Stimulated activated CD8-positive, alpha-beta memory T cell treated with anti-CD3 and anti-CD28 coated beads, Interleukin-7, amount 100 ng/mL, for 1 hour (primary cell): ENCODE measurements at places on chromosomes 4 and X.
A peak's percentile ranks its signal among the peaks of the same experiment; 100 is the strongest.

GRCh38 chr4:127229855-127230608, 402.7 kb upstream of the INTU start:
- no peak for DNase-seq

GRCh38 chr4:72846280-72847111, 223.0 kb downstream of the COX18 start:
- no peak for DNase-seq

DNA sequence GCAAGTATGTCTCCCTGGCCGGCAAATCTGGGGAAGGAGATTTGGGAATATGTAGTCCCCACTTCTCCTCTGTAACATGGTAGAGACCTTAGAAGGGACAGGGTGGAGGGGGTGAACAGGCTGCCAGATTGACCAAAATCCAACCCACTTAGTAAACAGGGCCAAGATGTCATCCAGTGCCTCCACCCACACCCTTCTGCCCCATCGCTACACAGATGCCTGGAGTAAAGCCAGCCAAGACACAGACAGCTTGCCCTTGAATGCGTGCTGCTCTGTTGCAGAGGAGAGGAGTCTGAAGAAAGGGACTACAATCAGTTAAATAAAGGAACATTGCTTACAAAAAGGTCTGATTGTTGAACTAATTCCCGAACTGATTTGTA, 160.1 kb upstream of the LDB2 start:
- no peak for DNase-seq

DNA sequence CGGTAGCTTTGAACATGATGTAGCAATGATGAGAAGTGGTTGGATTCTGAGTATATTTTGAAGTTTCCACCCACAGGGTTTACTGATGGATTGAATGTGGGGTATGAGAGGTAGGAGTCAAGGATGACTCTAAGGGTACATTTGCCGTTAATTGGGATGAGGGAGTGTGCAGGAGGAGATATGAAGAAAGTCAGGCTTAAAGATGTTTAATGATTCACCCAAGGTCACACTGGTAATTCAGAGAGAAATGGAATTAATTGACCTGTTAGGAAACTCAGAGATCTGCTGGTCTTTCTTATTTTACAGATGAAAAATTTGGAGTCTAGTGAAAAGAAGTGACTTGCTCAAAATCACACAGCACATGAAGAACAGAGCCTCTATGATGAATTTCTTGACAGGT, 390.7 kb downstream of the GBA3 start:
- DNase-seq: no peak

- DNase-seq: no peak
Observed at GRCh38 chr4:57131849-57132742, 21.9 kb upstream of the IGFBP7 start.

DNA sequence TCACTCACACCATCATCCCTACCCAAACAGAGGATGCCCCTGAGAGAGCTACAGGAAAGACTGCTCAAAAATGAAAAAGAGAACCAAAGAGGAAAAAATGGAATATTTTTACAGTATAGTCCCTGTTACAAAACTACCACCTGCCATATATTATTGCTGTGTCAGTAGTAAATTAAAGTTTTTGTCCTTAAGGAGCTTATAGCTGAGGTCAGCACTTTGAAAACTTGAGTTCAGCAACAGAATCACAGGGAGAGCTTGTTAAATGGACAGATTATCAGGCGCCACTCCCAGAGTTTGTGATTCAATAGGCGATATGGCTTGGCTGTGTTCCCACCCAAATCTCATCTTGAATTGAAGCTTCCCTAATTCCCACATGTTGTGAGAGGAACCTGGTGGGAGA, 71.9 kb upstream of the FAM9A start:
- DNase-seq: no peak

DNA sequence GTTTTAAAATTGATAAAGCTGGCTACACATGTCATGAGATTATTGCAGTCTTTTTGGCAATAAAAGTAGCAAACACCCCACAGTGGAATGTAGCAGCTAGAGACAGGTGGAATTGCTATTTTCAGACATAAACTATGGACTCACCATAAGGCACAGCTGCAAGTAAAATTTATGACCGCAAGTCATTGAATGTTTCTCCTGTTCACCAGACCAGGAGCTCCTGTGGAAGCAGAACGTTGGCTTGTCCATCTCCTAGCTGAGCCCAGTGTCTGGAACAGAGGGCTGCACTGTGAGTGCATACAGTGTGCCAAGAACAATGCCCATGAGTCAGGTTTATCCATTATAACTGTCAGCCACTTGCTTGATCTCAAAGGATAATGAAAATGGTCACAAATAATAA, 538.2 kb downstream of the INPP4B start:
- DNase-seq: no peak

DNA sequence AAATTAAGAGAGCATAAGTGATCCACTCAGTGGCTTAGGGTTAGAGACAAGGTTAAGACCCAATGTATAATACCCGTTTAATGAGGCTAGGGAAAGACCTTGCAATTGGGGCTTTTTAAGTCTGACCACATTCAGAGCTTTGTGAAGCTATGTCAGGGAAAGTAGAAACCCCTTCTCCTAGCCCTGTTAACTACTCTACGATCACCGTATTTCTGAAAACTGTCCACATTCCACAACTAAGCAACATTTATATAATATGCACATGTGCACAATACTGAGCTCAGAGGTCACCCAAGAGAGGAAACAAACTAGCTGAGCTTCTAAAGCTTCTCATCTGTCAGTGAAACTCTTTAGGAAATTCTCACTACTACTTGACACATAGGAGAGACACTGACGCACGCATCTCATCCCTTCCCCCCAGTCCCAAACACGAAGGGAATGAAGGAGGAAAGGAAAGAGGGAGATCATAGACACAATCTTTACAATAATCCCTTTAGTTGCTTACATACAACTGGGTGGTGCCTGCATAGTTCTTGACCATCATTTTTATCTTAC, 56.2 kb downstream of the METTL14 start:
- no peak for DNase-seq

DNA sequence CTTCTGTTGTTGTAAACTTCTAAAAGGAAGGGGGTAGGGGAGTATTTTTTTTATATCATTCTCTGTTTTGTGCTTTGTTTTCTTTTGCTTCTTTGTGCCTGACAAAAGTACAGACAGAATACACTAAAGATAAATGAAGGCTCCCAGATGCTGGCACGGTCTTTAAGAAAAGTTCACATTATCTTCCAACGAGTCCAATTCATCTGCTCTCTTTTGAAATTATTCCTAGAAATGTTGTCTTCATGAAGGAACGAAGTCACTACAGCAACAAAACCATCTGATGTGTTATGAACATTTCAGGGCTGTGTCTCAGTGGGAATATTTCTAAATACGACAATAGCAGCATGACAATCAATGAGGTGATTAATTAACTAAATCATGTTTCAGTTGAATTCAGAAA, 813.8 kb upstream of the HTR2C start:
- no peak for DNase-seq

DNA sequence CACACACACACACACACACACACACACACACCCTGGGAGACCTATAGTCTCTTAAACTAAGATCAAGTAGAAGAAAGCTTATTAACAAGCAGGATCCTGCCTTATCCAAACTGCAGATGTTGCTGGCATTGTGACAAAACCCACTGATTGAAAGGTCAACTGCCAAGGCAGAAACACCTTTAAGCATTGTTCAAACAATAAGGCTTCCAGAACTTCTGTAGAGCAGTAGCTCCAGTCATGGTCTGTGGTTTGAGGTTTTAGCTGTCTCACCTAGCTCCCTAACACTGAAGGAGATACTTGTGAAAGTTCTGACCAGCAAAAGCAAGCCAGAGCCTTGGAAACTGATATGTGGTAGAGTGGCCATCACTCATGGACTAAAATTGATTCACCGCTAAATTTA, 59.8 kb downstream of the PTCHD1 start:
- DNase-seq: no peak

- DNase-seq: no peak
Observed at GRCh38 chrX:117982694-117983392, 133.8 kb downstream of the KLHL13 start.

DNA sequence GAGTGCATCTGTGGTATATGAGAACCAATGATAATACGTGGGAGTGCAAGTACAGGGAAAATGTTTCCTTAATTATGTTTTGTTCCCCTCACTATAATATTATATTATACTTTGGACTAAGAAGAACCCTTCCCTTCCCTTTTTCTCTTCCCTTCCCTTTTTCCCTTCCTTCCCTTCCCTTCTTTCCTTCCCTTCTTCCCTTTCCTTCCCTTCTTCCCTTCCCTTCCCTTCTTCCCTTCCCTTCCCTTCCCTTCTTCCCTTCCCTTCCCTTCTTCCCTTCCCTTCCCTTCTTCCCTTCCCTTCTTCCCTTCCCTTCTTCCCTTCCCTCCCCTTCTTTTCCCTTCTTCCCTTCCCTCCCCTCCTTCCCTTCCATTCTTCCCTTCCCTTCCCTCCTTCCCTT, 36.9 kb upstream of the VSIG4 start:
- no peak for DNase-seq

- DNase-seq: no peak
Observed at GRCh38 chr4:6268650-6269615, 717 bp upstream of the WFS1 start.

DNA sequence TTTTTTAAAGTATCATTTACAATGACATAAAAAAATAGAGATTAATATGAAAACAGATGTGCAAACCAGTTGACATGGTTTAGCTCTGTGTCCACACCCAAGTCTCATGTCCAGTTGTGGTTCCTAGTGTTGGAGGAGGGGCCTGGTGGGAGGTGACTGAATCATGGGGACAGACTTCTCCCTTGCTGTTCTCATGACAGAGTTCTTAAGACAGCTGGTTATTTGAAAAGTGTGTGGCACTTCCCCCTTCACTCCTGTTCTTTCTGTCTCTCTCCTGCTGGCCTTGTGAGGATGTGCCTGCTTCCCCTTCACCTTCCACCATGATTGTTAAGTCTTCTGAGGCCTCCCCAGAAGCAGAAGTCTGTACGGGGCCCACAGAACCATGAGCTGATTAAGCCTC, 23.8 kb downstream of the CNOT6L start:
- DNase-seq: no peak

DNA sequence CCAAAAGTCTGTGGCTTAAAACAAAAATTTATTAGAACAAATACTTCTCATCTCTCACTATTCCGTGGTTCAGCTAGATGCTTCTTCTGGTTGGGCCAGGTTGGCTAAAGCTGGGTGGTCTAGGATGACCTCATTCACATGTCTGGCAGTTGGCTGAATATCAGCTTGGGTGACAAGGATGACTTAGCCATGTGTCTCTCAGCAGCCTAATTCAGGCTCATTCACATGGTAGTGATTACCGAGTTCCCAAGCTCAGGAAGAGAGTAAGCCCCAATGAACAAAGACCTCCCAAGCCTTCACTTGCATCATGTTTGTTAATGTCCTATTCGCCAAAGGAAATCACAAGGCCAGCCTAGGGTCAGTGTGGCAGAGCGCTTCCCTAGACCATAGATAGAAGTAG, 119.4 kb downstream of the FANCB start:
- no peak for DNase-seq

- DNase-seq: no peak
Observed at GRCh38 chr4:171472230-171472629, 341.0 kb upstream of the GALNTL6 start.

DNA sequence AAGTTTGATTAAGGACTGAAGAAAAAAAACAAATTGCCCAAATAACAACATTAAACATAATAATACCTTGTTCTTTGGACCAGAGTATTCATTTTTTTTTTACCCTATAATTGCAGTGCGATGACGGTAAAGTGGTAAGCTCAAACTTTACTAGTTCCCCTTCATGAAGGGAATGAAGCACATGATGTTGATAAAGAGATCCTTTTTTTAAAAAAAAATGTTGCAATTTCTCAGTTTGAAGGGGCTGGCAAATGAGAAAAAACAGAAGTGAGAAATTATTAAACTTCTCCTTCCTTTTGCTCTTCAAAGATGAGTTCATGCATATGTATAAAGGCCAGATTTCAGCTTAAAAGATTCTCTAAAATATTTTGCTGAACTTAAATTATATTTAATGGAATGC, 231.7 kb downstream of the C4orf33 start:
- no peak for DNase-seq

- DNase-seq: no peak
Observed at GRCh38 chr4:109590905-109591304, 30.9 kb downstream of the MCUB start.

- DNase-seq: peak; percentile 57
Observed at GRCh38 chrX:153763989-153764755, at the start of gene PLXNB3. PLXNB3 (plus strand) TSS chrX:153764249; CDS start chrX:153765536, 1,287 bp downstream.

DNA sequence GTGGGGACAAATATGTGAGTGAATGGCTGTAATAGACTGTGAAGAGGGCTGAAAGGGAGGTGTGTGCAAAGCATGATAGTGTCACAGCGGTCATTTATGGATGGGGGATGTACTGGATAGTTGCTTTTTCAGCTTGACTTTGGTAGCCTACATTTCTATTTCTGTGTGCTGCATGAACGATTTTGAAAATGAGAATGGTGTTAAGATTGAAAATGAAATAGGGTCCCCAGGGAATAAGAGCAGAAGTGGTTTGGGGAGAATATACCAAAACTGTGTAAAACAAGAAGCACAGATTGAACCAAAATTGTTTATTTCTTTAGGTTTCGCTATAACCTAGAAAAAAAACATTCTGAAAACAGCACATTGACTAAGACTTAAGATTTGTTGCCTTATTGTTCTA, 58.8 kb upstream of the CLNK start:
- DNase-seq: no peak

GRCh38 chrX:105241056-105241455, 20.6 kb upstream of the TEX13A start:
- DNase-seq: no peak

DNA sequence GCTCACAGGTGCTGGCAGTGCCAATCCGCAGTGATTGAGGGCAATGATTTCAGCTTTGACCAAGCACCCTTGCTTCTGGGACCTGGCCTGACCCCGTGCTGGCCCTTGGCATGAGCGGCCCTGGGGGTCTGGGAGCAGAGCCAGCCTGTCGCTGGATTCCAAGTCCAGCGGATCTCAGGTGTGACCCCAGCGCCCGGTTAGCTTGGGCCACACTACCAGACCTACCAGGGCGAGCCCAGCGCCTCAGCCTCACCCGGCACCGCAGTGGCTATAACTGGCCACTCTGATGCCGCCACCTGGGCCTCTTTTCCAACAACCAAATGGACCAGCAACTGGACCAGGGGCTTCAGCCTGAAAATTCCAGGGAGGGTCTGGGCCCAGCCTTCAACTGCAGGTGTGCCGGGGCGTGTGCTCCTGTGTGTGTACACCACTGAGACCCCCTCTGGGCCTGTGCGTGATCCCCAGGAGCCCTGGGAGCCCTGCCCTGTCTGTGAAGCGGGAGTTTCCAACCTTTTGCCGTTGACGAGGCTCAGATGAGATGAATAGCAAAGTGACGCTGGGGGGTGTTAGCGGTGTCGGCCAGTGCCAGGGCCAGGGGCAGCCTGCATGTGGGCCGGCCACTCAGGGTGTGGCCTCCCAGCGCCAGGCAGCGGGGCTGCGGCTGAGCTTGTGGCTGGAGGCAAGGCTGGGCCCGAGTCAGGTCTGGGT, 658 bp downstream of the SH3TC1 start:
- DNase-seq: no peak

DNA sequence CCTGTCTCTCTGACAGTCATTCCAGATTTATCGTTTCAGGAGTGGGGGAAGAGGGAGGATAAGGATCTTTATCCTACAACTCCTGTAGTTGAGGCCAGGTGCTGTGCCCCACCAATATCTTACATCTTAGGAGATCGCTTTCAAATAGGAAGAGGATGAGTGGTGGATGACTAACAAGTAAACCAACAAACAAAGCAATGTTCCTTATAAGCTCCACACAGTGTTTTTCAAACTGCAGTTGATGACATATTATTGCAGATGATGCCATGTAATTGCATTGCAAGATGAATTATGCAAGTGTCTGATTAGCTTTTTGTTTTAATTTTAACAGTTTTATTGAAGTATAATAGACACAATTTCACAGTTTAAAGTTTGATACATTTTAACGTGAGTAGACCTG, 35.8 kb upstream of the TMEM164 start:
- no peak for DNase-seq

- DNase-seq: no peak
Observed at GRCh38 chr4:29199025-29199424, 1521.1 kb upstream of the PCDH7 start.
